HT-29 (cell line): ENCODE measurements at places on chromosomes 4 and X. TPM values are rescaled to one million over a fixed set of nuclear protein-coding genes. Genes with fewer than 3 reads are reported as not detected.

FAM184B gene
- total RNA-seq: not detected in 2 replicates

SLC26A1 gene
- total RNA-seq: 5.8 and 6.2 TPM in 2 replicates

- DNase-seq: peak; percentile 54
These were observed 27.2 kb upstream of the SLC25A4 start for GRCh38 chr4:185115827-185116232.

GRCh38 chrX:5528057-5528456 is 700.6 kb downstream of the NLGN4X start:
- no peak for DNase-seq

DNA sequence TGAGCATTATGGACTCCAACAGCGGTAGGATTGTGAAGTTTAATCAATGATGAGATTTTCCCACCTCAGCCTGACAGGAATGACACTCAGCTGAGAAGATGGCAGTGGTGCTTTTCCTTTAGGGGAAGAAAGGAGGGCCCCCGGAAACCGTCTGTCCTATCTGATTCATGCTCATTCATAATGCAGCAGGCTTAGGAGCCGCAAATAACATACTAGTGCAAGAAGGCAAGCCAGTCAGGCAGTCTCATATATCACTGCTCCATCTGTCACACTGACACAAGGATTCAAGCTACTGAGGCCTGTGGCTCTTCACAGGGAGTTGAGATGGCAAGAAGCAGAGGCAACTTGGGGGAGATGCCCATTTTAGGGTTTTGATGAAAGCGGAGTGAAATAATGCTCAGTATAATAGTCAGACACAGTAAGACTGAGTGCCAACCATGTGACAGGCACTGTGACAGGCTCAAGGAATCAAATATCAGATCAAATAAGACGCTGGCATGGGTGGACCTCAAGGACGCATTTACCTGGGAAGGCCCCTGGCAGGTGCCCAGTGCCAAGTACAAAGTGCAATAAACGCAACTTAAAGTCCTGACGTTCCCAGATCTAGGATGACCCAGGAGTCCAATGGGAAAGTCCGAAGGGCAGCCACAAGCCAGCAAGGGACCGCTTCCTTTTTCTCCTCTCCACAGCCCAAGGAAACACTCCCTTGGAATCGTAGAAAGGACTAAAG is 63.4 kb downstream of the FHDC1 start:
- DNase-seq: no peak

GRCh38 chr4:138320831-138321230 is 78.7 kb upstream of the SLC7A11 start:
- no peak for DNase-seq

GRCh38 chr4:88227734-88228133 is 56.6 kb downstream of the PPM1K start:
- DNase-seq: no peak

DNA sequence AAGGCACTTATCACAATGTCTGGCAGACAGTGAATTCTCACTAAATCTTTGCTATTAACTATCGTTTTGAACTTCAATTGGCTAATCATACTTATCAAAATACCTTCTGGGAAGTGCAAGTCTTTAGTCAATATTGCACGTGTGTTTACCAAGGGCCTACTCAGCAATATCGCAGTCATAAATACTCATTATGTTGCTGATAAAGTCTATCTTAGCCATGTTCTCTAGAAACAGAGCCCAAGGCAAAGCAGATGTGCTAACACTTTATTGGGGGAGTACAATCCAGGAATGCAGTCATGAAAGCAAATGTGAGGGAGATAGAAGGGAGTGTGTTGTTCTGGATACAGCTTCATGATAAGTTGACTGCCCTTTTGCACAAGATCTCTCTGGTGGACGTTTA is 90.5 kb downstream of the FBXO8 start:
- no peak for DNase-seq

GRCh38 chrX:78710171-78710570 is 37.3 kb upstream of the LPAR4 start:
- no peak for DNase-seq

DNA sequence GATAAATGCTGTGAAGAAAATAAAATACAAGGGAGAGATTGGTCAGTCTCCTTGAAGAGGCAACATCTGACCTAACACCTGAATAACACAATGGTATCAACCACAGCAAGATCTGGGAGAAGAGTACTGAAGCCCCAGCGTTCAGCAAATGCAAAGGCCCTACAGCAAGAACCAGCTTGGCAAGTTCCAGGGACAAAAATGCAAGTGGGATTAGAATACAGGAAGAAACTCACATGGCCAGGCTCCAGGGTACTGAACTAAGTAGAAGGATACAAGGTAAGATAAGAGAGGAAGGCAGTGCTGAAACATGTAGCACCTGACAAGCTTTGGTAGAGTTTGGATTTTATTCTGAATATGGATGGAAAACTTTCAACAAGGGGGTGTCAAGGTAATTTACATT is 3.6 kb downstream of the SMIM14 start:
- DNase-seq: peak; percentile 80

DNA sequence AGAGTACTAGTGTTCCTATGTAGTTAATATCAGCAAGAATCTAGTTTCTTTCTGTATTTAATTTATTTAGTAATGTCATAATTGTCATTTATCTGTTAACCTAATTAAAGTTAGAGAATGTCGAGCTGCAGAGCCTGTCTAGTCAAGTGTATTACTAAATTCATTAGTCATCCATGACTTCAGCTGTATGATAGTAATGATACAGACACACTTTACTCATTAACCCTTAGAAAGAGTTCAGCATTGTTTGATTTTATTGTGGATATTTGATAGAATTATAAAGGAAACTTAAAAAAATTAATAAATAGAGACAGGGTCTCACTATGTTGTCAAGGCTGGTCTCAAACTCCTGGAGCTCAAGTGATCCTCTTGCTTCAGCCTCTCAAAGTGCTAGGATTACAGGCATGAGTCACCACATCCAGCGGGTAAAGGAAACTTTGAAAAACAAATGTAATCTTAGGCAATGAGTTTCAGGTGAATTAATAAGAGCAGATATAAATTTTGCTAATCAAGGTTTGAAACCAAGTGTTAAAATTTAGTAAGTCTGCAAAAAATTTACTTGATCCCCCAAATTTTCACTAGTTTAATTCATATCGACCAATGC is 110.6 kb downstream of the ANK2 start:
- DNase-seq: no peak
